ENCODE measurements at places on chromosomes 13 and 19.

- DNase-seq: no peak
Observed at GRCh38 chr13:100541897-100542825, 46.4 kb downstream of the GGACT start.

- no peak for DNase-seq
Observed at GRCh38 chr19:58409010-58409790, 751 bp downstream of the ZNF584 start.

DNA sequence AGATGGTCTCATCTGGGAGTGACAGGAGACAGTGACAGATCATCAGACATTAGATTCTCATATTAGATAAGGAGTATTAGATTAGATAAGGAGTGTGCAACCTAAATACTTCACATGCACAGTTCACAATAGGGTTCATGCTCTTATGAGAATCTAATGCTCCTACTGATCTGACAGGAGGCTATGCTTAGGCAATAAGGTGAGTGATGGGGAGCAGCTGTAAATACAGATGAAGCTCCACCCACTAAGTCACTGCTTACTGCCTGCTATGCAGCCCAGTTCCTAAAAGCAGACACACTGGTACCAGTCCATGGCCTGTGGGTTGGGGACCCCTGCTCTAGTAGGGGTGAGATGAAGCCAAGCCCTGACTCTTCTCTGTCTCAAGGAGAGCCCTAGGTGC is 10.0 kb upstream of the IGFL3 start:
- DNase-seq: peak; percentile 75

DNA sequence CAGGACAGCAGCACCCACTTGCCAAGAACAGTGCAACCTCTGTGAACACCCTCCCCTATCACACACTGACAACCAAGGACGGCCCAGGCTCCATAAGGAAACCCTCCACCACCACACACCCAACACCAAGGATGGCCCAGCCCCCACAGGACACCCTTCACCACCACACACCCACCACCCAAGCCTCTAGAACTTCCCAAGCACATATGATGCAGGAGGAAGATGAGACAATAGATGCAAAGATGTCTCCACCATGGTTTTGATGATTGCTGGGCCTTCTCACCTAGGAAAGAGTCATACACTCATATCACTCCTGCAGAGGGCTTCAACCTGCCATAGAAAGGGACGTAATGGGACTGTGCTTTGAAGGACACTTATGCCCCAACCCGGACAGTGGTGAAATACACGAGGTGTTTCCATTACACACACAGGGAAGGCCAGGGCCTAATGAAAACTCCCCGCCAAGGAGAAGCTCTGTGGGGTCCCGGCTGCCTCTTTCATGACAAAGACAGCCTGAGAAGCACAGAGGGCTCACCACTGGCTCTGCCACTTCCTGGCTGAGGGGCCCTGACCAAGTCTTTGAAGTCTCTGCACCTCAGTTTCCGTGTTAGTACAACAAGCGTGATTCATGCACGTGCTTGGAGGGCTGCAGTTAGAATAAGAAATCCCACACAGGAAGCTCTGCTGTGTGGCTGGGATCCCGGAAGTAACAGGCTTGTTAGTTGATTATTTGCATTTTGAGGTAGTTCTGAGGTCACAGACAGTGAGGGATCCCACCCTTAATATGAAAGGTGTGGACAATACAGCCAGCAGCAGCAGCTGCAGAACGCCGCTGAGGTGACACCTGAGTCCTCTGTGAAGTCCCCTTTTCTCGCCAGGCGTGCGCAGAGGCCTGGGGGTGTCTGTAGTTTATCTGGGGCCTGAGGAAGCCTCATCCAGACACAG is 61.9 kb upstream of the ATP12A start:
- DNase-seq: no peak

DNA sequence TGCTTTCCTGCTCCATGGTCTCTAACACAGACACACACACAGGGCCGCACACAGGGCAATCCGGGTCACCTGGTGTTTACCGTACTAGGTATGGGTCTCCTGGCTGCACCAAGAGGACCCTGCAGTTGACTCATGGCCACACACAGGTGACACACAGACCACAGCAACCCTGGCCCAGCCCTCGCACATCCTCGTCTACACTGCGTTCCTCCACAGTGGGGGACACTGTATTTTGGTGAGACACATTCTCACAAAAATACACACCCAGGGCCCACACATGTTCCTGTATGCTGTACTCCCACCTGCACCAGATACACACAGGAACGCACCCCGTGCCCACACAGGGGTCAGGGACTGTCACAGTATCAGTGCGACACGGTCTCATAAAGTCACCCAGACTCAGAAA is 12.8 kb downstream of the PDE4A start:
- DNase-seq: no peak

DNA sequence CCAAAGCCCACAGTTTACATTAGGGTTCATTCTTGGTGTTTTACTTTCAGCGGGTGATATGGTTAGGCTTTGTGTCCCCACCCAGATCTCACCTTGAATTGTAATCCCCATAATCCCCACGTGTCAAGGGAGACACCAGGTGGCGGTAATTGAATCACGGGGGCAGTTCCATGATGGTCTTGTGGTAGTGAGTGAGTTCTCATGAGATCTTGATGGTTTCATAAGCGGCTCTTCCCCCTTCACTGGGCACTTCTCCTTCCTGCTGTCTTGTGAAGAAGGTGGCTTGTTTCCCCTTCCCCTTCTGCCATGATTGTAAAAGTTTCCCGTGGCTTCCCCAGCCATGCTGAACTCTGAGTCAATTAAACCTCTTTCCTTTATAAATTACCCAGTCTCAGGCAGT is 12.0 kb downstream of the FPR2 start:
- peak; percentile 33 for DNase-seq

- peak; percentile 95 for DNase-seq
Observed at GRCh38 chr13:90686442-90686841, 661.0 kb upstream of the MIR17HG start.

GRCh38 chr13:36997716-36998427 is 1.3 kb downstream of the ALG5 start:
- peak; percentile 54 for DNase-seq
